ENCODE measurements at places on chromosomes 13 and 19. TPM values are rescaled to one million over a fixed set of nuclear protein-coding genes. Genes with fewer than 3 reads are reported as not detected.

The COX7A1 gene
- total RNA-seq: 1,769 TPM

The TPM4 gene
- 183 TPM for total RNA-seq

The CNN1 gene
- 208 TPM for total RNA-seq

The JUNB gene
- 46.6 TPM for total RNA-seq

- no peak for DNase-seq
Observed at GRCh38 chr19:39943586-39943985, 9.2 kb upstream of the FCGBP start.

- no peak for DNase-seq
Observed at GRCh38 chr19:3613818-3614661, 7.4 kb upstream of the TBXA2R start.

GRCh38 chr19:15964231-15964630 lies 15.4 kb downstream of the OR10H4 start:
- DNase-seq: no peak

GRCh38 chr13:45296259-45296658 lies 44.7 kb downstream of the TPT1 start:
- DNase-seq: no peak

- DNase-seq: no peak
Observed at GRCh38 chr19:13980340-13980739, 25.8 kb downstream of the RFX1 start.

GRCh38 chr19:18150776-18151624 lies 2.0 kb upstream of the PIK3R2 start:
- no peak for DNase-seq

DNA sequence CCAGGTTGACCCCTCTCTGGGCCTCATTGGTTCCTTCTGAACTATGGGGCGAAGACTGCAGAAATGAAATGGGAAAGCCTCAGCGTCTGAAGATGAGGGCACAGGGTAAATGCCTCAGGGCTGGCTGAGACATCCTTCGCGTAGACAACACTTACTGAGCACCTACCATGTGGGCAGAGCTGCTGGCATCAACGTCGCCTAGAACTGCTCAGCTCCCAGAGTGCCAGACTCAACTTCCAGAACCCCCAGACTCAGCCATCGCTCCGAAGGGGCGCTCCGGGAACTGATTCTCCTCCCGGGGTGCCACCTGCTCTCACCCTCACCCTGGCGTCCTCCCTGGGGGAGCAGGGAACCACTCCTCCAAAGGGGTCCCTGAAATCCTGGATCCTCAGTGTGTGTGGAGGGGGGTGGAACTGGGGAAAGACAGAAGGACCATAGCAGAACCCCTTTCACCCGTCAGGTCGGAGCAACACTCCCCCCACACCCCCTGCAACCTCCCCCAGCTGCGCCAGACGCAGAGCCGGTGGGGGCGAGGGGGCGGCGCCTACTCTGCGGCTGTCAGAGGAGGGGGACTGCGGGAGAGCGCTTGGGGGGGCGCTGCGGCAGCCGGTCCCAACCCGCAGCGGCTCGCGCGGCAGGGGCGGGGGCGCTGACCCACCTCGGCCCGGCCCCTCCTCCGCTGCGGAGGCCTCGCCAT lies 8.2 kb upstream of the NFIC start:
- DNase-seq: no peak

All from left cardiac atrium (tissue), 4 donors.